ENCODE measurements at places on chromosomes 12 and 14. TPM values are rescaled to one million over a fixed set of nuclear protein-coding genes. Genes with fewer than 3 reads are reported as not detected.

The PPP2R3C gene
- 22.4 TPM for total RNA-seq

The RCOR1 gene
- total RNA-seq = 27.6 TPM

The TAS2R46 gene
- total RNA-seq = not detected

The LALBA gene
- not detected for total RNA-seq

The SPSB2 gene
- 12.9 TPM for total RNA-seq

The KRT82 gene
- total RNA-seq = not detected

The RBP5 gene
- total RNA-seq = not detected

The DNAH10 gene
- 0.19 TPM for total RNA-seq

The RAD9B gene
- 0.50 TPM for total RNA-seq

The NID2 gene
- total RNA-seq = 102 TPM

The MYF6 gene
- total RNA-seq = not detected

DNA sequence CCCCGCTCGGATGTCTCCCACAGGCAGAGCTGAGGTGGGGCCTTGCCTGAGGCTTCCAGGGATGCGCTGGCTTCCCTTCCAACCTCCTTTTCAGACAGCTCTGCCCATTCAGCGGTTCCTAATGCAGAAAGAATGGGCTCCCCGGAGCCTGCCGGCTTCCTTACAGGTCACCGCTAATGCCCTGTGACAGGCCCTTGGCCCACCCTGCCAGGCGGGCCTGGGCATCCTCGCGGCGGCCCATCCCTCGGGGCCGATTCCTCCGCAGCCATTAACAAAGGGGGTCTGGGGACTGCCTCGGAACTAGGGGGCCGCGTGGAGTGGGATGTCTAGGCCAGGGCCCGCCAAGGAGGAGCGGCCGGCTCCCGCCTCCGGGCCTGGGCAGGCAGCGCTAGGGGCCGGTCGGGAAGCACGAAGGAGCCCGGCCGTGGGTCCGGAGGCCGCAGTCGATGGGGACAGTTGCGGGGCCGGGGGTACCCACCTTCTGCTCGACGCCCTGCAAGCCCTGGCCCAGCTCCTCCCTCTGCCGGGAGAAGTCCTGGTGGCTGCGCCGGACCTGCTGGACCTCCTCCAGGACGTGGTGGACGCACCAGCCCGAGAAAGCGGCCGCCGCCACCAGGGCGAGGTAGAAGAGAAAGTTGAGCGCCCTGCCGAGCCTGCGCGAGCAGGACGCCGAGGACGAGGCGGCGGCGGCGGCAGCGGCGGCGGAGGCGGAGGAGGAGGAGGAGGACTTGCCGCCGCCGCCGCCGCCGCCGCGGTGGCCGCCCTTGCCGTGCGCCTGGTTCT lies 738 bp downstream of the CKAP4 start:
- H3K27ac ChIP-seq = peak overlapping the region; percentile 91
- H3K4me1 ChIP-seq = peaks cover 60% of the 10 kb centered on the region
- peaks cover 3% of the 10 kb centered on the region for H3K27me3 ChIP-seq
- peak overlapping the region; percentile 88 for H3K4me3 ChIP-seq
- DNase-seq = peak; percentile 62

DNA sequence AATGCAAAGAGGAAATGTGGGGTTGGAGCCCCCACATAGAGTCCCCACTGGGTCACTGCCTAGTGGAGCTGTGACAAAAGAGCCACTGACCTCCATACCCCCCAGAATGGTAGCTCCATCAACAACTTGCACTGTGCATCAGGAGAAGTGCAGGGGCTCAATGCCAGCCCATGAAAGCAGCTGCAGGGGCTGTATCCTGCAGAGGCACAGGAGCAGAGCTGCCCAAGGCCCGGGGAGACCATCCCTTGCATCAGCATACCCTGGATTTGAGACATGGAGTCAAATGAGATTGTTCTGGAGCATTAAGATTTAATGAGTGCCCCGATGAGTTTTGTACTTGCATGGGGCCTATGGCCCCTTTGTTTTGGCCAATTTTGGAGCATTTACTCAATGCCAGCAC lies 1023.6 kb downstream of the VRK1 start:
- H3K4me3 ChIP-seq = no peak overlapping the region
- no peaks in the 10 kb centered on the region for H3K27me3 ChIP-seq
- H3K27ac ChIP-seq = no peak overlapping the region
- no peaks in the 10 kb centered on the region for H3K4me1 ChIP-seq
- H3K36me3 ChIP-seq = no peaks in the 10 kb centered on the region
- DNase-seq = no peak

- no peak overlapping the region for H3K4me3 ChIP-seq
- no peaks in the 10 kb centered on the region for H3K27me3 ChIP-seq
- no peak for DNase-seq
- H3K4me1 ChIP-seq = no peaks in the 10 kb centered on the region
- H3K36me3 ChIP-seq = peaks cover 12% of the 10 kb centered on the region
Measured at GRCh38 chr12:107955966-107956643, 173.0 kb upstream of the WSCD2 start.

DNA sequence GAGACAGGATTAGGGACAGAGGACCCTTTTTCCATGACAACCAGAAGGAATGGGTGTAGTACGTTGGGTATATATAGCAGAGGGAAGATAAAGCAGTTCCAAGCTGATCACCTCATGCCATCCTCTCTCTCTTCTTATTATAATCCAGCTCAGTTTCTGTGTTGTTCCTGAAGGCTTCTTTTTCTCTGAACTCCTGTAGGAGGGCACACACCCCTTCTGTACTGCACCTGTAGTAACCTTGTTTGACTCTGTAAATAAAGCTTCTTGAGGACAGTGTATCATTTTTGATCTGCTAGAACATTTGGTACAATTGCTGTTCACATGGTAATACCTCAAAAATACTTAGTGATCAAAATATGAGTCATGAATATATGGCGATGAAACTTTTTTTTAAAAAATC lies 33.5 kb downstream of the HELB start:
- H3K27ac ChIP-seq = no peak overlapping the region
- no peaks in the 10 kb centered on the region for H3K4me1 ChIP-seq
- no peak overlapping the region for H3K4me3 ChIP-seq
- H3K27me3 ChIP-seq = no peaks in the 10 kb centered on the region

DNA sequence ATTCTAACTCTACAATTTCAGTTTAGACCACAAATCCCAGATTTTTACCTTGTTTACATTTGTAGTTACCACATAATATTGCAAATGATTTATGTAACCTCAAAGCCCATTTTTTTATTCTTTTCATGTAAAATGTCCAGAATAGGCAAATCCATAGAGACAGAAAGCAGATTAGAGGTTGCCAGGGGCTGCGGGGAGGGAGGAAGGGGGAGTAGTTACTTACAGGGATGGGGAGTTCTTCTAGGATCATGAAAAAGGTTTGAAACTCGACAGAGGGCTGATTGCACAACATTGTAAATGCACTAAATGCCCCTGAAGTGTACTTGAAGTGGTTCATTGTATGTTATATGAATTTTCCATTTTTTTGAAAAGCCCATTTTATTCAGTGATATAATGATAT lies 66.5 kb downstream of the PPP2R5C start:
- DNase-seq = no peak
- H3K4me1 ChIP-seq = peaks cover 43% of the 10 kb centered on the region
- H3K36me3 ChIP-seq = peaks cover 33% of the 10 kb centered on the region
- H3K4me3 ChIP-seq = no peak overlapping the region
- peak overlapping the region; percentile 24 for H3K27ac ChIP-seq
- H3K27me3 ChIP-seq = peaks cover 3% of the 10 kb centered on the region

DNA sequence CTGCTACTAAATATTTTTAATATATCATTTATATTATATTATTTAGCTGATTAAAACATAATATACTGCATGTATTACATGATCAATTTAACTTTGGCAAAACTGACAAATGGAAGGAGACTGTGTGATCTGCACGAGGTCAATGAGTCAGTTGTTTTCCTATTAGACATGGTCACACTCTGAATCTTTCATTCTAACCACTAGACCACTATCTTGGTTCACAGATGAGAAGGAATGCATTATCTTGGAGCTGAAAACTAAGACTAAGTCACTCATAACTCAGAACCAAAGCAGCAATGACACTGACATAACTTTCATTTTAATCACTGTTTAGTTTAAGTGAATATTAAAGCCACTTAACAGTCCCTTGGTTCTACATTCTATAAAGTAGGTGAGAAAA lies 37.4 kb downstream of the GNPTAB start:
- peak; percentile 76 for DNase-seq
- H3K27me3 ChIP-seq = no peaks in the 10 kb centered on the region
- peaks cover 25% of the 10 kb centered on the region for H3K4me1 ChIP-seq
- no peak overlapping the region for H3K4me3 ChIP-seq

DNA sequence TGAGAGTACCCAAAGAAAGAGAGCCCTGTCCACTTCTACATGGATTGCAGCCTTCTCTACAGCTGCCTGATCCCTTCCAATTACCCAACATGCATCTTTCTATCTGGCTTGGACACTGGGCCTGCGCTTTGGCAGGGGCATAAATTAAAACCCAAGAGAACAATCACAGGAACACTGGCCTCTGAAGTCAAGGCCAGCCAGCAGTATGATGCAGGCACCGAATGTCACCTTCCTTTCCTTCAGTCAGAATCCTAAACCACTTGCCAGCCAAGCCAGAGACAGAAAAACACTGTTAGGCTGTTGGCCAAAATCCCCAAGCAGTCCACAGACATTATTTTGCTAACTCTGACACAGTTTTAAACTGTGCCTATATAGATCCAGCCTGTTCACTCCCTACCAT lies 113.7 kb downstream of the DUSP6 start:
- peaks cover 47% of the 10 kb centered on the region for H3K4me1 ChIP-seq
- no peaks in the 10 kb centered on the region for H3K27me3 ChIP-seq
- DNase-seq = no peak

- peaks cover 14% of the 10 kb centered on the region for H3K4me1 ChIP-seq
- H3K4me3 ChIP-seq = no peak overlapping the region
- H3K36me3 ChIP-seq = no peaks in the 10 kb centered on the region
- H3K27ac ChIP-seq = no peak overlapping the region
- no peak for DNase-seq
- peaks cover 2% of the 10 kb centered on the region for H3K27me3 ChIP-seq
Measured at GRCh38 chr12:50069539-50069938, 12.1 kb downstream of the ASIC1 start.

GRCh38 chr12:104459368-104459909 lies 2.7 kb downstream of the CHST11 start:
- DNase-seq = no peak
- H3K36me3 ChIP-seq = no peaks in the 10 kb centered on the region
- H3K4me1 ChIP-seq = peaks cover 46% of the 10 kb centered on the region
- H3K27me3 ChIP-seq = peaks cover 5% of the 10 kb centered on the region
- H3K27ac ChIP-seq = no peak overlapping the region

GRCh38 chr12:116385486-116386217 lies 108.2 kb upstream of the MED13L start:
- peak overlapping the region; percentile 49 for H3K27ac ChIP-seq
- H3K36me3 ChIP-seq = peaks cover 5% of the 10 kb centered on the region
- no peak for DNase-seq
- H3K4me3 ChIP-seq = no peak overlapping the region
- H3K4me1 ChIP-seq = peaks cover 88% of the 10 kb centered on the region

- H3K27me3 ChIP-seq = 0 out of 2 replicates have a peak, but pooled peaks cover 2% of the 10 kb centered on the region
- H3K36me3 ChIP-seq = peaks cover 13% of the 10 kb centered on the region
- H3K4me3 ChIP-seq = peak overlapping the region; percentile 80
Measured at GRCh38 chr12:3117591-3118015, 40.4 kb downstream of the TSPAN9 start.

GRCh38 chr14:57085043-57085442 lies 183.7 kb downstream of the EXOC5 start:
- H3K4me1 ChIP-seq = no peaks in the 10 kb centered on the region
- no peak overlapping the region for H3K27ac ChIP-seq
- no peak for DNase-seq
- H3K4me3 ChIP-seq = no peak overlapping the region
- no peaks in the 10 kb centered on the region for H3K36me3 ChIP-seq

GRCh38 chr12:60230056-60230455 lies 634.2 kb downstream of the SLC16A7 start:
- peaks cover 3% of the 10 kb centered on the region for H3K27me3 ChIP-seq
- H3K4me3 ChIP-seq = no peak overlapping the region
- peak; percentile 6 for DNase-seq

DNA sequence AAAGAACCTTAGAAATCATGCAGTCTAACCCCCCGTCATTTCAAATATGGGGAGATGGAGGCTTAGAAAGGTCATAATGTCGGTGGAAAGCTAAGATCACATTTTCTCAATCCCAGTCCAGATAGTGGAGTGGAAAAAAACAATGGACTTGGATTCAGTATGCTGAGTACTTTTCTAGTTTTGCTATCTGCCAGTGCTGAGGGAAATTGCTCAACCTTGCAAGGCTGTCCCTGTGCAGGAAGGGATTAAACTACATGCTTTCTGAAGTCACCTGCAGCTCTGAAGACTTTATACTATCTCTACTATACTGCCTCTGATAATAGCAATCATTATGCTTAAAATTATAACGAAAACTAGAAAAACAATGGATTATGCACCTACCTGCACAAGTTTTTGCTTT lies 272.8 kb downstream of the LRIG3 start:
- no peaks in the 10 kb centered on the region for H3K4me1 ChIP-seq
- no peak overlapping the region for H3K27ac ChIP-seq
- no peak overlapping the region for H3K4me3 ChIP-seq
- no peak for DNase-seq

DNA sequence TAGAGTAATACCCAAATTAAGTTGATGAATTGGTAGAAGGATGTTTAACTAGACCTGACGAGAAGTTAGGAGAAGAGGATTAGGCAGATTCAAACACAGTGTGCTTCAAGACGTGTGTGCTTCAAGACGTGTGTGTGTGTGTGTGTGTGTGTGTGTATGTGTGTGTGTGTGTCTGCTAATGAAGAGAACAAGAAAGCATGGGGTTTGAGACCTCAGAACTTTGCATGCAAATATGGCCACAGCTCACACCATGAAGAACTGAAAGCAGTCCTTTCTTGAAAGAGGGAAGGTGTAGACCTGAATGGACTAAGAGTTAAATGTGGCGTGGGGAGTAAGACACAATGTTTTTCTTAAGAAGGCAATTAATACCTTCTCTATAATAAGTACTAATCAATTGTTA lies 32.5 kb upstream of the SSPN start:
- H3K36me3 ChIP-seq = no peaks in the 10 kb centered on the region
- no peaks in the 10 kb centered on the region for H3K27me3 ChIP-seq
- no peaks in the 10 kb centered on the region for H3K4me1 ChIP-seq
- H3K4me3 ChIP-seq = no peak overlapping the region
- no peak overlapping the region for H3K27ac ChIP-seq
- no peak for DNase-seq

- H3K27ac ChIP-seq = no peak overlapping the region
- no peaks in the 10 kb centered on the region for H3K4me1 ChIP-seq
- H3K36me3 ChIP-seq = no peaks in the 10 kb centered on the region
- no peak overlapping the region for H3K4me3 ChIP-seq
- H3K27me3 ChIP-seq = no peaks in the 10 kb centered on the region
Measured at GRCh38 chr12:105836242-105836622, 302.5 kb downstream of the NUAK1 start.

GRCh38 chr14:57822081-57822480 lies 43.8 kb downstream of the SLC35F4 start:
- no peak overlapping the region for H3K27ac ChIP-seq
- no peak overlapping the region for H3K4me3 ChIP-seq
- no peaks in the 10 kb centered on the region for H3K36me3 ChIP-seq
- no peak for DNase-seq
- no peaks in the 10 kb centered on the region for H3K27me3 ChIP-seq

GRCh38 chr12:106094304-106094703 lies 44.5 kb downstream of the NUAK1 start:
- H3K27ac ChIP-seq = peak overlapping the region; percentile 61
- peaks cover 61% of the 10 kb centered on the region for H3K36me3 ChIP-seq
- H3K4me1 ChIP-seq = peaks cover 77% of the 10 kb centered on the region
- no peak overlapping the region for H3K4me3 ChIP-seq
- H3K27me3 ChIP-seq = peaks cover 2% of the 10 kb centered on the region

- H3K36me3 ChIP-seq = peaks cover 45% of the 10 kb centered on the region
- H3K27me3 ChIP-seq = no peaks in the 10 kb centered on the region
- peaks cover 49% of the 10 kb centered on the region for H3K4me1 ChIP-seq
- H3K4me3 ChIP-seq = peak overlapping the region; percentile 17
- no peak for DNase-seq
Measured at GRCh38 chr12:112102127-112102526, 6.5 kb downstream of the NAA25 start.

Measured in HFFc6 (cell line).